ENCODE measurements at places on chromosomes 12 and 14.
A peak's percentile ranks its signal among the peaks of the same experiment; 100 is the strongest.

DNA sequence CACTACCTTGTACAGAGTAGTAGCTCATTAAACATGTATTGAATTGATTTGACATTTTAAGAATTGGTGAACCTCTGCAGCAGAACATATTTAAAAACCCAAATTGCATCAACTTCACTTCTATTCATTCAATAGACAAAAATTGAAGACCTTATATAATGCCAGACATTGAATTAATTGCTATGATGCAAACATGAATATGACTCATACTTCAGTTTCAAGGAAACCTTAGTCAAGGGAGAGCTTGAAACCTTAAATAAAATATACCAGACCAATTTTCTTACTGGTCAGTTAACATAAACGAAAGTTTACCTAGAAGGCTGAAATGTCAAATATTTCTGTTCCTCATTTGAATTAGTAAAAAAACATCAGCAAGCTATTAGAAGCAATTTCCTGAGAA, 5.0 kb upstream of the MGAT4C start:
- no peak for DNase-seq

GRCh38 chr14:65731933-65732506, 319.5 kb downstream of the FUT8 start:
- no peak for DNase-seq

- no peak for DNase-seq
Observed at GRCh38 chr14:44149597-44149996, 357.5 kb downstream of the FSCB start.

GRCh38 chr12:58764100-58764953, 156.0 kb downstream of the LRIG3 start:
- DNase-seq = no peak

DNA sequence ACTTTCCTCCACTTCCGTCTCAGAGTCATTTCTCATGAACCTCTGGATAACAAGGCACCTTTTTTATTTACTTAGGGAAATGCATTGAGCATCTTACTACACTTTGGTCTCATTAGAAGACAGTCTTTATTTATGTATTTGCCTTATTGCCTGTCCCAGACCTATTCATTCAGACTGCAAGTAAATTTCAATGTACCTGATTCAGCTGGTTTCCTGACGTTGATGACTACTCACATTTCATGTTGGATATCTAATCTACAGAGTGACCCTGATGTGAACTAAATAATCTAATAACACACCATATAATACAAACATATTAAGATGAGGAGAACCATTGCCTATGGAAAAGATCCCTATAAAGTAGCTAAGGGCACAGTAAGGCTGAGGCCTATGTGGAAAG, 267.7 kb downstream of the SLC6A15 start:
- no peak for DNase-seq

DNA sequence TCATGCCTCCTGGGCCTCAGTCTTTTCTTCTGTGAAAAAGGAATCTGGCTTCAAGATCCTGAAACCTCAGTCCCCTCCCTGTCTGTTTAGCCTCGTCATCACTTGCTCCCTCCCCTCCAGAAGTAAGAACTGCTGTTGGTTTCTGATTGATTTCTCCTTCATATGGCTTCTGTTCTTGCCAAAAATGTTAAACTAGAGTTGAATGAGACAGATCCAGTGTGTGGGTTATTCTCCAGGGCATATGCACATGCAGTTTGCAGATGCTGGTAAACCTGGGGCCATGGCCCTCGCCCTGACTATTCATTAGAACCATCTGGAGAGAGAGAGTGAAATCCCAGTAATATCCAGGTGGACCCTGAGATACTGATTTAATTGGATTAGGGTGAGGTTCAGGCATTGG, 175.1 kb downstream of the TMEM132C start:
- no peak for DNase-seq

DNA sequence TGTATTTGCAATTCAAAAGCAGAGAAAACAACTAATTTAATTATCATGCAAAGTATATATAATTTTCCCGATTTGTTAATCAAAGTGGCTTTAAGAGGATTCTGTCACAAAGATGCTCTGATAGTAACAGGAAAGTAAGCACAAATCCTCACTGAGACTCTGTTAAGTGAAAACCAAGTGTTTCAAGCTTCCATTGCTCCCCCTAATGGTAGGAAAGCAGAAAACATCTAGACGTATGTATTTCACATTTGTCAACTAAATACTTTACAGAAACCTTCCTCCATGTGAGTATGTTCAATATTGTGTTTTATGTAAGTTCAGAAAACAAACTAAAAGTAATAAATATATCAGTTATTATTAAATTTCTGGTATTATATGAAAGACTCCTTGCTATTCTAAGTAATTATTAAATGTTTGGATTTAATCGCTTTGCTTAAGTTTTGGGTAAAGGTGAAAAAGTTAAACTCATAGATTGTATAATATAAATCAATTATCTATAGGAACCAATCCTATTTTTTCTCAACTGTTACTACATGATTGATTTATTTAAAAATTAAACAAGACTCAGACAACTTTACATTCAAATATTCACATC, 1.5 kb upstream of the NTS start:
- DNase-seq = no peak

- no peak for DNase-seq
Observed at GRCh38 chr14:80699861-80700260, 241.7 kb downstream of the CEP128 start.

DNA sequence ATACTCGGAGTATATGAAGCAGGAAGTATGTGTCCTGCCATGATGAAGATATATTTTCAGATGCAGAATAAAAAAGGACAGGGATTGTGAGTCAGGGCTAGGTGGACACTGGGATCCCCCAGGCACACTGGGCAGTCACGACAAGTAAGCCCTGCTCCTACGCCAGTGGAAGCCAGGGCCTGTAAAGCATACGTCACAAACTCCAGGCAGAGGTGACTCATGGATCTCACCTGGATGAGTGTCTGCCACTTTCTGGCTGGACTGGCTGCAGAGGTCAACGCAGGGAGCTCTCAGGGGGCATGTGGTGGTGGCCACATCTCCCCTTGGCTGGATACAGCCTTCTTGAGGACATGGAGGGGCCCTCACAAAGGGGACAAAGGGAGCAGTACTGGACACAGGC, 262.3 kb downstream of the GLT1D1 start:
- no peak for DNase-seq

DNA sequence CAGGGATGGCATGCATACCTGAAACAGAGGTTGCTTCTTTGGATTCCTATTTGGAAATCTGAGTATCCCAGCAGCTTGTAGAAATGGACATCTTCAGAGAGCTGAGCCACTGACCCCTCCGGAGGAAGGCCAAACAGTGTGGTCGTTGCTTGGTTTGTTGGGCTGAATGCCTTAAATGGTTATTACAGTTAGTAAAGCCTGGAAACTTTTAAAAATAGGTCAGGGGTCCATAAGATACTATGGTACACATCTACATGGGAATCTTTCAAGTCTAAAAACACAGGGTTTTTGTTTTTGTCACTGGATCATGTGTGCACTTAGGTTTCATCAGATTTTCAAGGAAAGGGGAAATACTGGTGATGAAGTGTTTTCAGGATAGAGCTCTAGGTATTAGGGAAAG, 7.7 kb downstream of the DYRK2 start:
- DNase-seq = no peak

GRCh38 chr12:30155001-30155730, 371.4 kb upstream of the TMTC1 start:
- no peak for DNase-seq

- no peak for DNase-seq
Observed at GRCh38 chr12:96238336-96239047, 44.3 kb downstream of the ELK3 start.

DNA sequence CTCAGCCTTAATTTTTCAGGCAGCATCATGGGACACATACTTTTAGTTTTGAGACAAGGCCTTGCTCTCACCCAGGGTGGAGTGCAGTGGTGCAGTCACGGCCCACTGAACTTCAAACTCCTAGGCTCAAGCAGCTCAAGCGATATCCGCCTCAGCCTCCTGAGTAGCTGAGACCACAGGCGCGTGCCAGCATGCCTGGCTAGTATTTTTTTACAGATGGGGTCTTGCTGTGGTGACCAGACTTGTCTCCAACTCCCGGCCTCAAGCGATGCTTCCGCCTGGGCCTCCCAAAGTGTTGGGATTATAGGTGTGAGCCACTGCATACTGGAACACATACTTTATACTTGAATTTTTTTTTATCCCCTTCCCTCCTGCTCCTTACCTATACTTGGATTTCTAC, 2.8 kb downstream of the RDH5 start:
- DNase-seq = no peak

- no peak for DNase-seq
Observed at GRCh38 chr12:94994312-94994711, 9.2 kb downstream of the NDUFA12 start.

GRCh38 chr14:105495990-105496830, 5.2 kb downstream of the TEDC1 start:
- DNase-seq = no peak

- no peak for DNase-seq
Observed at GRCh38 chr14:55323910-55324309, 52.7 kb downstream of the FBXO34 start.

GRCh38 chr14:71803539-71804260, 128.5 kb upstream of the RGS6 start:
- no peak for DNase-seq

- no peak for DNase-seq
Observed at GRCh38 chr14:44316647-44317440, 190.2 kb downstream of the FSCB start.

GRCh38 chr12:123404581-123404980, 20.6 kb downstream of the KMT5A start:
- DNase-seq = no peak

- DNase-seq = no peak
Observed at GRCh38 chr12:67391034-67391433, 121.9 kb downstream of the CAND1 start.

DNA sequence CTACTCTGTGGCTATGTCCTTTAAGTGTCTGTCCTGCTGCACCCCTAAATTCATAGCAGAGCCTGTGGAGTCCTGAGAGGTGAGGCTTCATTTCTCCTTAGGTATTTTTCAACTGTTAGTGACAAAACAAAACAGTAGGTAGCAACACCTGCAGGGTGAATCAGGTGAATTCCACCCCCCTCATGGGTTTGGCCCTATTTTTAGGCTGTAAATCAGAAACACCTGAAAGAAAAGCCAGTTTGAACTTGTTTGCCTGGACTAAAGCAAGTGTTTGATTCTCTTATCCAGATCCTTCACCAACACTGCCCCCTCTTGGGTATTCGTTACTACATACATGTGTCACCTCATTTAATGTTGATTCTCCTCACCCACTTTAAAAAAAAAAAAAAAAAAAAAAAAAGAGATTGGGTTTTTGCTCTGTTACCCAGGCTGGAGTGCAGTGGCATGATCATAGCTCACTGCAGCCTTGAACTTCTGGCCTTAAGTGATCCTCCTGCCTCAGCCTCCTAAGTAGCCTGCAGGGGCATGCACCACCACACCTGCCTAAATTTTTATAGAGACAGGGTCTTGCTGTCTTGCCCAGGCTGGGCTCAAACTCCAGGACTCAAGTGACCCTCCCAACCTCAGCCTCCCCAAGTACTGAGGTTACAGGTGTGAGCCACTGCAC, 10.3 kb downstream of the TBPL2 start:
- peak; percentile 41 for DNase-seq

GRCh38 chr12:122152754-122153153, 21.3 kb downstream of the IL31 start:
- no peak for DNase-seq

GRCh38 chr12:34598352-34598827, 576.1 kb downstream of the ALG10 start:
- DNase-seq = no peak

DNA sequence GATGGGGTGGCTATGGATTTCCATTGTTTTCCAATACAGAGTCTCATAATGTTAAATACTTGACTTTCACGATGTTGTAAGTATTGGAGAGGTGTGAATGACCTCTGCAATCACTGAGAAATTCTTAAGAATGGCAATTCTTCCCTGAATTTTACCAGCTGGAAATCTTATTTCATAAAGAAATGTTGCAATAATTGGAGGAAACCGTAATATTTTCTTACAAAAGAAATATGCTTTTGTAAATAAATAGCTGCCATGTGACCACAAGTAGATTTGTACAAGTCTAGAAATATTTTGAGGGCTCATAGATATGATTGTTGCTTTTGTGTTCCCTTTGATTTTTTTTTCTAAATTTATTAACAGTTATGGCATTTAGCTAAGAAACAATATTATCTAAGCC, 308.7 kb upstream of the ATP2B1 start:
- DNase-seq = no peak

DNA sequence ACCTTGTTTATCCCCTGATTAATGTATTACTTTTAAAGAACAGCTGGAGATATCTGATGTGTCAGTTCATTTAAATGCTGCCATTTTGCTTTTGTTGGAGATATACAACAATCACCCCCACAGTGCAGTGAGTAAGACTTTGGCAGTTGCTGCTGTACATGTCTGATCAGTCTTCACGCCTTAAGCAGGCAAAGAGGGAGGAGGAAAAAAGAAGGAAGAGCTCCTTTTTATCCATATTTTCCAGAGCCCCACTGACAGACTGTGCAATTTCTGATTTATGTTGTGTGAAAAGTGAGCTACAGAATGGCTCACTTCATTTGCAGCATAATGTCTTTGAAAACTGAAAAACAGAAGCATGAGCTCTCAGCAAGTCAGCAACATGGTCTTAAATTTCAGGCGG, 319.7 kb upstream of the LRIG3 start:
- no peak for DNase-seq

GRCh38 chr14:87386524-87386923, 606.5 kb downstream of the GALC start:
- DNase-seq = no peak

GRCh38 chr12:117125272-117125613, 26.0 kb upstream of the TESC start:
- no peak for DNase-seq
